ENCODE measurements at places on chromosomes 6 and 20.

DNA sequence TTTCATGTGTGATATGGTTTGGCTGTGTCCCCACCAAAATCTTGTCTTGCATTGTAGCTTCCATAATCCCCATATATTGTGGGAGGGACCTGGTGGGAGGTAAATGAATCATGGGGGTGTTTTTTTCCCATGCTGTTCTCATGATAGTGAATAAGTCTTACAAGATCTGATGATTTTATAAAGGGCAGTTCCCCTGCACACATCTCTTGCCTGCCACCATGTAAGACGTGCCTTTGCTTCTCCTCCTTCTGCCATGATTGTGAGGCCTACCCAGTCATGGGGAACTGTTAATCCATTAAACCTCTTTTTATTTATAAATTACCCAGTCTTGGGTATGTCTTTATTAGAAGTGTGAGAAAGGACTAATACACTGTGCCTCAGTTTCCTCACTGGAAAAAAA is 4.2 kb upstream of the IL22RA2 start:
- no peak for DNase-seq

GRCh38 chr6:145340256-145340655 is 395.1 kb downstream of the EPM2A start:
- DNase-seq = no peak

- peak; percentile 59 for DNase-seq
Observed at GRCh38 chr6:13709689-13710551, 1.7 kb downstream of the RANBP9 start.

- no peak for DNase-seq
Observed at GRCh38 chr20:10634211-10634610, 39.6 kb downstream of the JAG1 start.

GRCh38 chr6:14393910-14394309 is 276.3 kb downstream of the CD83 start:
- no peak for DNase-seq

DNA sequence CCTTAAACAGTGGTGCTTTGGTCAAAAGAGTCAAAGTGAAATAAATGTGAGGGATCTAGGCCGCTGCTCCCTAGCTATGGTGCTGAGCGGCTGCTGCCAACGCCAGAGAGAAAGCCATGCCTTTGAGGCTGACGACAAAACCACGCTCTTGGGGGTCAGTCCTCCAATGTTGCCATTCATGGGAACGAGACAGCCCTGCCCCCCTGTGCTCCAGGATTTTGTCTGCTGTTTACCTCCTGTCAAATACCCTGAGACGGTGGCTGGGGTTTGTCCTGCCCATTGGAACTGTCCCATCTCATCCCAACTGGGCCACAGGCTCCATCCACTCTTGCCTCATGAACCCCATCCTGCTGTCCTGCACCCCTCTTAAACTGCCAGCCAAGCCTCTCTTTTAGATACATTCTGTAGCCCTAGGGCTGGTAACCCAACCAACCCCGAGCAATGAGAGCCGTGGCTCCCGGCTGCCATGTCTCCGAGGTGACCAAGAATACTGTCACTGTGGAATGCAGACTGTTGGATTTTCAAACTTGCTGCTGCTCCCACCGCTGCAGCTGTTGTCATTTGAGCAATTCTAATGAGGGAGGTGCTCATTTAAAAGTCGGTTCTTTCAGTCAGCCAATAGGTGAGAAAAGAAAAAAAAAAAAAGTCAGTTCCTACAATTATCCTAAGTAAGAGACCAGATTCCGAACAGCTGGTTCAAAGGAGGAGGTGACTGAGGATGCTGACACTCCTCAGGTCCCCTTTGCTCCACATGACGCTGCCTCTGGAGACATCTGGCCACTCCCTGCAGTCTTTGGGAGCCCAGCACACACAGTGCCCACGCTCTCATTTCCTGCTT is 73.1 kb upstream of the QKI start:
- DNase-seq = no peak

GRCh38 chr6:73515204-73515655 is 5.6 kb downstream of the EEF1A1 start:
- DNase-seq = peak; percentile 85
